ENCODE measurements at places on chromosomes 1 and 21.

DNA sequence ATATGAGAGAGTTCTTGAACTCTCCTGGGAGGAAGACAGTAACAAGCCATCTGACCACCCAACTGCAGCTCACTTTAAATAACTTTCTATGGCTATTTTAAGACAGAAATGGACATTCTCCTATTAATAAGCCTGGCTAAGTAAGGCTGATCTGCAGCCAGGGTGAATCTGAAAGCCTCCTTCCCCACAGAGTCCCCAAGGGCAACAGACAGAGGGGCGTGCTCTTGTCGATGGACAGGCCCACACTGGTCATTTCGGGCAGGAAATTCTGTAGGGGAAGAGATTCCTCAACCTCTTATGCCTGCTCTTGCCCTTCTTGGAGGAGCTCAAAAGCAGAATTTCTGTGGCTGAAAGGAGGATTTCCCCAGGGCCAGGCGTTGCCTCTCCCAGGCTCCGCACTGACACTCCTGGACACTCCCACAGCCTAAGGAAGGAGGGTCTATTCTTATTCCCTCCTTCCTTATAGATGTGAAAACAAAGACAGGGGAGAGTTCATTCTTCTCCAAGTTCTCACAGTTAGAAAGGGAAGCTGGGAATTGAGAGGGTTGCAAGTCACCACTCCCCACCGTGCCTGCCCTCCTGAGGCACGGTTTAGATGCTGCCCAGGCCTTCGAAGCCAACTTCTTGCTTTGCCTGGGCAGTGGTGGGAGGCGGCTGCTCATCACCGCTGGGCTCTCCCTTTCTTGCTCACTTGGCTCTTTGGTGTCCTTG, 17.9 kb upstream of the KANK4 start:
- no peak for DNase-seq

DNA sequence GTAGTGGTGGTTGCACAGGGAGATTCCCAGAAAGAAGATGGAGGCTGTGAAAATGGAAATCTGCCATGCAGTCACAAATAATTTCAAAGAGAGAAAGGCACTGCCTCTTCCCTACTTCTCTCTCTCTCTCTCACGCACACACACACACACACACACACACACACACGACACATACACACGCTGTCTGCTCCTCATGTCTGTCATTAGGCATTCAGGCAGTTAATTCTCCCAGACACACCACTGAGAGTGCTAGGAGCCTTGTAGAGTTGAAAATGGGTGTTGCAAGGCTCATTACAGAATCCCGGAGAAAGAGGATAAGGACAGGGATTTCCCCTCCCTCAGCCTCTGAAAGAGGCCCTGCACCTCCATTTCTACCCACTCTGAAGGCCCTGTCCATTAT, 47.8 kb upstream of the LRRN2 start:
- no peak for DNase-seq

DNA sequence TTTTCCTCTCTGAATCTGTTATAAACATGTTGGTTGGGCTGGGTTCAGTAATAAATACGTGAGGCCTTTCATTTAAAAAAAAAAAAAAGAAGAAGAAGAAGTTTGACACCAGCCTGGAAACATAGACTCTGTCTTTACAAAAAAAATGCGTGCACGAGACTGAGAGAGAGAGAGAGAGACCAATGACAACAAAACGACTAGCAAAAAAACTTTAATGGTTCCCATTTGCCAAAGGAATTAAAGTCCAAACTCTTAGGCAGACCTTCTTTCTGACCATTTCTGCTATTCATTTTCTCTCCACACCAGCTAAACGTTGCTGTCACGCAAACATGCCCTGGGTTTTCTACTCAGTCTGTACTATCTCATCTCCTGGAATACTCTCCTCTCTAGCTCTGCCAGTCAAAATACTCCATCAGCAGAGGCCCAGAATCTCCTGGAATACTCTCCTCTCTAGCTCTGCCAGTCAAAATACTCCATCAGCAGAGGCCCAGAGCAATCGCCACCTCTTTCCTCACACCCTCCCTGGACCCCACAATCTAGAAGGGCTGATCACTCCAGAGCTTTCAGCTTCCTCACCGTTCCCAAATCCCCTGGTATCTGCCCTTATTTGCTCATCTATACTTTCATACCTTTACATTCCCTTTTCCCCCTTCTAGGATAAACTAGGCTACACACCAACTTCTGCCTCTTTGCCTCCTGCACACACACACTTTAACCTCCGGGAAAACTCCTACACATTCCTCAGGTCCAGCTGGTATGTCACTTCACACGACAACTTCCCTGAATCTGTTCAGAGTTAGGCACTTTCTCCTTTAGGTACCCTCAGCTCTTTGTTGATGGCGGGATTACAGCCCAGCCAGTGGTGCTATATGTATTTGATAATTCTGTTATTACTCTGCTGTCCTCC, 100.0 kb downstream of the CDC7 start:
- no peak for DNase-seq

- DNase-seq: no peak
Measured at GRCh38 chr1:23632479-23633160, 59.0 kb upstream of the RPL11 start.

GRCh38 chr1:33683913-33684312, 180.0 kb upstream of the HMGB4 start:
- DNase-seq: no peak

GRCh38 chr1:188904201-188904600, 1573.5 kb downstream of the BRINP3 start:
- no peak for DNase-seq

GRCh38 chr1:196071447-196071846, 536.8 kb downstream of the KCNT2 start:
- DNase-seq: no peak

GRCh38 chr1:36342426-36343185, 19.2 kb upstream of the EVA1B start:
- DNase-seq: peak; percentile 54

GRCh38 chr1:234102583-234102982, 198.1 kb downstream of the SLC35F3 start:
- DNase-seq: no peak

- no peak for DNase-seq
Measured at GRCh38 chr1:36728846-36729245, 246.1 kb upstream of the CSF3R start.

DNA sequence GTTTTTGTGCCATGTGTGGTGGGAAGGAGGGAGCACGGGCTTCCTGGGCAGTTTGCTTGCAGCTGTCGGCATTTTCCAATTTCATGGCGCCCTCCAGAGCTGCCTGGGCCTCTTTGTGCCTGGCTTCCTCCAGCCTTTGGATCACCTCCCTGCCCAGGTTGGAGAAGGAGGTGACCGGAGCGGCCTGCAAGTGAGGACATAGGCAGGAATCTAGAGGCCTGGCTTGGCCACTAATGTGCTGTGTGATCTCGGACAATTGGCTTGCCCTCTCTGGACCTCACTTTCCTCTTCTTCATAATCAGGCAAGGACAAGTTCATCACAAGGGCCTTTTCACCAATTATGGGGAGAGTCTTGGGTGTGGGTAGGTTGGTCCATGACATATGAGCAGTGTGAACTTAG, 245.1 kb downstream of the MATN1 start:
- DNase-seq: no peak

- no peak for DNase-seq
Measured at GRCh38 chr1:247212627-247213617, 41.1 kb upstream of the ZNF124 start.

DNA sequence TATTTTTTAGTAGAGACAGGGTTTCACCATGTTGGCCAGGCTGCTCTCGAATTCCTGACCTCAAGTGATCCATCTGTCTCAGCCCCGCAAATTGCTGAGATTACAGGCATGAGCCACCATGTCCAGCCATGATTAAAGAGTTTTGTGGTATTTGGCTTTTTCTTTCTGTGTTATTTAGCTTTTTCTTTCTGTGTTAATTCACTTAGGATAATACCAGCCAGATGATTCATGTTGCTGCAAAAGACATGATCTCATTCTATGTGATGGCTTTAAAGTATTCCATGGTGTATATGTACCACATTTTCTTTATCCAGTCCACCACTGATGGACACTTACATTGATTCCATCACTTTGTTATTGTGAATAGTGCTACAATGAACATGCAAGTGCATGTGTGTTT, 1135.2 kb downstream of the AMY1C start:
- no peak for DNase-seq

- DNase-seq: no peak
Measured at GRCh38 chr21:37367336-37367702, 746 bp downstream of the DYRK1A start.

- no peak for DNase-seq
Measured at GRCh38 chr1:225435957-225436392, 8.1 kb upstream of the LBR start.

- DNase-seq: peak; percentile 90
Measured at GRCh38 chr1:9473032-9473807, 66.0 kb upstream of the SLC25A33 start.

GRCh38 chr1:46547481-46548383, 3.7 kb downstream of the KNCN start:
- DNase-seq: peak; percentile 42

GRCh38 chr1:165928075-165928731, 100.8 kb downstream of the UCK2 start:
- DNase-seq: no peak

DNA sequence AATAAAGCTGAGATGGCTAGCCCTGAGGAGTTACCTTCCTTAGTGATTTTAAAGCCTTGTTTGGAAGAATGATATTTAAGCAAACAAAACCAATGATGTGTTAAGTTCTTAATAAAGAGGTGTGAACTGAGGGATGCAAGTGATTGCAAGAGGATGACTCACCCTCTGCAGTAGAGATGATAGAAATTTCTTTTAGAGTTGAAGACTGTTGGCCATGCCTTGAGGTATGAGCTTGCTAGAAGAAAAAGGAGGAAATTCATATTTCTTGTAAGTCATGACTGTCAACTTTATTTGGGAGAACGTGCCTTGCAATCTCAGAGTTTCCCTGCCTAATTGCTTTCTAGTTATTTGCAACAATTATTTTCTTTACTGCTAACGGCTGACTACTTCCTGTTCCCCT, 94.7 kb downstream of the PLA2G4A start:
- DNase-seq: no peak

DNA sequence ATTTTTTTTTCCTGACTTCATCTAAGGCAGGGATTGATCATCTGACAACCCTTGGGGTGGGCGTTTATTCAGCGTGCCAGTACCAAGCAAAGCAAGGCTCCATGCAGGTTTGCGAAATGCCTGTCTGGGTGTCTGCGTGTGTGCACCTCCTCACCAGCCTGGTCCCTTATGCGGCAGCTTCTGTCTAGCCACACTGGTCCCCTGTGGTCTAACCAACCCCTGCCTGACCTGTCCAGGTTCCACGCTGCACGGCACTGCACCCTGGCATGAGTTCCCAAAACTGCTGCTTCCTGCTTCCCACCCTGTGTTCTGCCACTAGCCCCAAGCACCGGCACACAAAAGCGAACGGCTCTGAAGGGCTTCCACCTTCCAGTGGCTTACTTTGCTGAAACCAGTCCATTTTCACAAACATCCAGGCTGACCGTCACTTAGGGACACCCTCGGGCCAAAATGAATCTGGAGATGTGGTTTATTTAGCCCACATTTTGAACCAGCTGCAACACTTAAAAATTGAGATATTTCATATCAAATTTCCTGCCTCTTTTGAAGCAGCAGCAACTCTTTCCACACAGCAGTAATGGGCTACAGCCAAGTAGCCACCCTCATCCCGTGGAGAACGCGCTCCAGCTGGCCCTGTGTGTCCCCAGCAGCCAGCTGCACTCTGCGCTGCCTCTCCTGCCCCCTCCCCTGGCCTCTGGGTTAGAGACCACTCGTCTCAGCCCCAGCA, 55.7 kb downstream of the HLCS start:
- peak; percentile 77 for DNase-seq

- no peak for DNase-seq
Measured at GRCh38 chr1:105000793-105001192, 1251.1 kb downstream of the AMY1C start.

DNA sequence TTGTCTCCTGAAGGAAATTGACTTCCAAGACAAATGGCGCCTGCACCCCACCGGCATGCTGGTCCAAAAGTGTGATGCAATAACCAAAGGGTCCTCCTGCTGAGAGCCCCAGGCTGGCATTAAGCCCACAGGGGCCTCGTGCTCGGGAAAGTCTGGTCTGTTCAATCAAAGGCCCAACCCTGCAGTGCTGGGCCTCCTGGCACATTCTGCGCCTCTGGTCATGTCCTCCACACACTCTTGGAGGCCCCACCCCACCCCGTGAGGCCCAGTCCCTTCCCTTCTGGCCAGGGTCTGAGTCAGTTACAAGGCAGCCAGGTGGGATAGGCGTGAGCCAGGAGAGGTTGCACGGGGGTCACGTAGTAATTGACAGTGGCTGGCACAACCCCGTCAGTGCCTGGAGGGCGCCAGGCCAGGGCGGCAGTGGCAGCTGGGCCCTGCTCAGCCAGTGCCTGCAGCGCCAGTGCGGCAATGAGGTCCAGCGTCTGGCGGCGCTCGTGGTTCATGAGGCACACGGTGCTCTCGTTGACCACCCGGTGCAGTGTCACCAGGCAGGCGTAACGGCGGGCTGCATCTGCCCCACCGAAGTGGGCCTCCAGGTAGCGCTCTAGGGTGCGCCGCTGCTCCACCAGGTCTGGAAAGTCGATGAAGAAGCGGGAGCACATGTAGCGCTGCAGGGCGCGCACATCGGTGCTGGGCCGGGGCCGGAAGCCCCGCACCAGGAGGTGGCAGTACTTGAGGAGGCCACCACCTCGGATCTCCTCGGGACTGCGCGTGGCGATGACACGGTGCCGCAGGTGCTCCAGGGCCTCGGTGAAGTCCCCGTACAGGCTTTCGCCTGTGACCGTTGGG, 6.8 kb downstream of the TENT5B start:
- peak; percentile 68 for DNase-seq

DNA sequence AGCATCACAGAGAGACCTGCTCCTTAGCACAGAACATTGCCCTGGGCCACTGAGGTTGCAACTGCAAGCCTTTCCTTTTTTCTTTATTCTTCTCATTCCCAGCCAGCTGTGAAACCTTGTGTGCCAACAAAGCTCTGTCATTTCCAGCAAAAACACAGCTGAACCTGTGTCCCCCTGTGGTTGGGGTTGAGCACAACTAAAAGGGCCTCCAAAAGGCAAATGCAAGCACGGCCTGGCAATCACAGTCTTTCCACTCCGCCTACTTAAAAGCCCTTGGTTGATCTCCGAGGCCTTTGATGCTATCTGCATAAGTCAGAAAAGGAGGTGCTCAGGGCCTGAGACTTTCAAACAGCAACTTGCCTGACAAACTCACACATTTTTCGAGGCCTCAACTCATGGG, 32.7 kb downstream of the SUSD4 start:
- DNase-seq: no peak

- no peak for DNase-seq
Measured at GRCh38 chr1:65965112-65965996, 172.7 kb downstream of the PDE4B start.

DNA sequence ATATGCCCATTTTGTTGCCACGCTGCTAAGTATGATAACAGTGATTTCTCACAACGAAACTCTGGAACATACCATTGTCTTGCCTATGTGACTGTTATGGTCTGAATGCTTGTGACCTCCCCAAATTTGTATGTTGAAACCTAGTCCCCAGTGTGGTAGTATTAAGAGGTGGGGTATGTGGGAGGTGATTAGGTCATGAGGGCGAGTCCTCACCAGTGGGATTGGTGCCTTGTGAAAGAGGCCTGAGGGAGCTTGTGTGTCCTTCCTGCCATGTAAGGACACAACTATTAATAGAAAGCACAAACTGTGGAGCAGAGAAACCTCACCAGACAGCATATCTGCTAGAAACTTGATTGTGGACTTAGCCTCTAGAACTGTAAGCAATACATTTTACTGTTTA, 84.6 kb downstream of the SELENOF start:
- no peak for DNase-seq
